Astrocyte (in vitro differentiated cells and primary cell): ENCODE measurements at places on chromosomes 13 and 19. TPM values are rescaled to one million over a fixed set of nuclear protein-coding genes. Genes with fewer than 3 reads are reported as not detected.

The NLRP7 gene
- not detected in 2 replicates for total RNA-seq

The AMH gene
- 3.5 and 4.6 TPM in 2 replicates for total RNA-seq

GRCh38 chr13:37878921-37879320 is 9.3 kb upstream of the TRPC4 start:
- no peaks in the 10 kb centered on the region for H3K36me3 ChIP-seq
- no peaks in the 10 kb centered on the region for H3K4me1 ChIP-seq
- no peak overlapping the region for H3K27ac ChIP-seq
- no peak overlapping the region for H3K4me3 ChIP-seq
- no peak for DNase-seq
- no peaks in the 10 kb centered on the region for H3K27me3 ChIP-seq

GRCh38 chr13:24006520-24007248 is 109.4 kb upstream of the C1QTNF9B start:
- H3K27me3 ChIP-seq: no peaks in the 10 kb centered on the region
- H3K27ac ChIP-seq: no peak overlapping the region
- H3K4me3 ChIP-seq: no peak overlapping the region
- peaks cover 8% of the 10 kb centered on the region for H3K4me1 ChIP-seq
- no peaks in the 10 kb centered on the region for H3K36me3 ChIP-seq
